ENCODE measurements at places on chromosomes 11 and 22.

- no peak for DNase-seq
These were observed 56.8 kb upstream of the FGF3 start for GRCh38 chr11:69876013-69876412.

- DNase-seq = no peak
These were observed at the start of gene SLCO2B1 for GRCh38 chr11:75150879-75151278. TSS of gene SLCO2B1 (plus strand) at chr11:75151107. CDS start at chr11:75151382, 275 bp downstream.

DNA sequence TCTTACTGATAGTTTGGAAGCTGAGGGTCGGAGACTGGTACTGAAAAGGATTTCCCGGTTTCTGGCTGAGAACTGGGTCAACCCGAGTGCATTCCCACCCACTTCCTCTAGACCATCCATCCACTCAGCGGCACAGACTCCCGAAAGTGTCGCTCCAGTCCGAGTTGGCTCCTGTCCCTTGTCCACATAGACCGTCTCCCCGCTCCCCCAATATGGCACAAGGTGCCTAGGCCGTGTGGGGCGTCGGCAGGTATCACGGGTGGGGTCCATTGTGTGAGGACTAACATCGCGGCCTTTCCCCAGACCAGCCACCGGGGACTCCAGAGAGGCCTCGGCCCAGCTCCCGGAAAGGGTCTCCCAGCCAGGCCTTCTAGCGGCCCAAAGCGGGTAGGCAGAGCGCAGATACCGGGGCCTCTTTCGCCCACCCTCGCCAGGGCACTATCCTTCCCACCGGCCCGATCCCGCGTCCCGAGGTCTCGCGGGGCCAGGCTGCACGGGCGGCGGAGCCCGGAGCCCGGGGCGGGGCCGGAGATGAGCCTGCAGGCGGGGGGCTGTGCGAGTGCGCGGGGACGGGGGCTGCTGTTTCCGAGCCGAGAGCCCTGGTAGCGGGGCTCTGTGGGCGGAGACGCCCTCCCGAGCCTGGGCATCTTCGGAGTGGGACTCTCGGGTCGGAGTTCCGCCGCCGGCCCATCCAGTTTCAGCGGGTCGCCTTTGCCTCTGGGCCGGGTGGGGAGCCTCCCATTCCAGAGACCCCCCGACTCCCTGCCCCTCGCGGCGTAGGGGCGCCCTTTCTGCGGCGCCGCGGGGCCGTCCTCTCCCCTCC, 21.1 kb downstream of the SERPINH1 start:
- peak; percentile 81 for DNase-seq

DNA sequence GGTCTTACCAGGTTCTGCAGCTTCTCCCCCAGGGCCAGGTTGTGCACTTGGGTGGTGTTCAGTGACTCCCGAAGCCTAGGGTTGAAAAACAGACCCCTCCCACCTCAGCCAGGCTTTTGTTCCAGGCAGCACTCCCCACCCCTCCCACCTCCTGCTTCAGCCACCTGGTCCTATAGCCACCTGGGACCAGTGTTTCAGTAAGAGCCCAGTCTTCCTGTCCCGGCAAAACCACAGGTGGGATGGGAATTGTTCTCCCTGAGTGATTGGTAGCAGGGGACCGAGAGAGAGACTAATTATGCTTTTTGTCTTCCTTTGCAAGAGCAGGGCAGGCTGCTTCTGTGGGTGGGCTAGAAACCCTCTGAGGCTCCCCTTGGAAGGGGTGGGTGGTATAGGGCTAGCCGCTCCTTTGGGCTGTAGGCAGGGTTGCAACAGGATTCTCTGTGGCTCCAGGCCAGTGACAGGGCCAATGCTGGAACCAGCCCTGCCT, 8.5 kb upstream of the NAALADL1 start:
- no peak for DNase-seq

DNA sequence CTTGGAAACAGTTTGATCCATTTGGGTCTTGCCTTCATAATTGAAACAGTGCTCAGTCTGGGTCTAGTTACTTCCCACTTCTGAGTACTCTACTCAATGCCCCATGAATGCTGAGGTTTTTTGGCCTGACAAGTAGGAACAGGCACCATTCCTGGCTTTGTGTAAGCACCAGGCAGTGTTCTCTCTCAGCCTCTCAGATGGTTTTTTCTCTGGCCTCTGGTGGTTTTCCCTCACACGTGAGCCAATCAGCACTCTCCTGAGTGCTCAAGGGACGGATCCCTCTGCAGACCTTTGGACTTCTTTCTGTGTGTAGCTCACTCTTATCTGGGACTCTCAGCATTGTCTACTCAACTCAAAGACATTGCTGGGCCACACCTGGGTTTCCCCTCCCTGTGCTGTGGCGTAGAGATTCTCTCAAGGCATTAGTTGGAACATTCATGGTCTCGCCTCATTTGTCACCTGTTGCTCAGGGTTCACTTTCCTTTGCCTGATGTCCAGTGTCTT, 21.3 kb downstream of the SIK2 start:
- DNase-seq = no peak

GRCh38 chr11:34063061-34063795, 11.7 kb downstream of the CAPRIN1 start:
- DNase-seq = no peak

DNA sequence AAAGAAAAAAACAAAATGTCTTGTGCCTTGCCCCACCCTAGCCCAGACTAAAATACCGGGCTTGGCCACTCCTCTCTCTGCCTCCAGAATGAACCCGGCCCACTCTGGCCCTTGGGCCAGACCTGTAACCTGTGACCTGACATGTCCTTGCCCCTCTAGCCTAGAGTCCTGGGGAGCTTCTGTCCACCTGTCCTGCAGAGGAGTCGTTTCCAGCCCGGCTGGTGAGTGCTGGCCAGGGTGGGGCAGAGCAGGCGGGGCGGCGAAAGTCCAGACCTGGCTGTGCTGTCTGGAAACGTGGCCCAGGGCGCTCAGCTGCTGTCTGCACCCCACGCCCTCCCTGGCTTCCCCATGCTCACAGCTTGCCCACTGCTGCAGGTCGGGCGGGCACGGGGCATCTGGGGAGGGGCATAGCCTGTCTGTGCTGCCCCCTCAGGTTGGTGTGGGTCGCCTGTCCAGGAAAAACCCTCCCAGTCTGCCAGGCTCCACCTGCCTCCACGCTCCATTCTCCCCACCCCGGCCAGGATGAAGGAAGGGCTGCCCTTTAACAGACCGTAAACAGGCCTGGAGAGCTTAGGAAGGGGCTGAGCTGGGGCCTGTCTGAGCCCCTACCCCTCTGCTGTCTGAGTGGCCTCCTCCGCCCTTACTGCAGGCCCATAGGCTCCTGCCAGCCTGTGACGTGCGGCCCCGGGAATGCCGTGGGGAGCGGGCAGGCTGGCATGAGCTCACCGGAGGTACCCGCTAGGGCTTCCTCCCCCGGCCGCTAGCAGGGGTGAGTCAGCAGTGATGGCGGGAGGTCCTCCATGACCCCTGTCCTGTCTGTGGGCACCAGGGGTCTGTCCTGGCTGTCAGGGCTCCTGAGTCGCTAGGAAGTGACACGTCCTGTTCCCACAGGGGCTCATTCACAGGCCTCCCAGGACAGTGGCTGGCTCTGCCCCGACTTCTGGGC, 1.9 kb downstream of the CD151 start:
- DNase-seq = no peak

GRCh38 chr11:44368886-44369285, 58.9 kb upstream of the ALX4 start:
- DNase-seq = no peak

DNA sequence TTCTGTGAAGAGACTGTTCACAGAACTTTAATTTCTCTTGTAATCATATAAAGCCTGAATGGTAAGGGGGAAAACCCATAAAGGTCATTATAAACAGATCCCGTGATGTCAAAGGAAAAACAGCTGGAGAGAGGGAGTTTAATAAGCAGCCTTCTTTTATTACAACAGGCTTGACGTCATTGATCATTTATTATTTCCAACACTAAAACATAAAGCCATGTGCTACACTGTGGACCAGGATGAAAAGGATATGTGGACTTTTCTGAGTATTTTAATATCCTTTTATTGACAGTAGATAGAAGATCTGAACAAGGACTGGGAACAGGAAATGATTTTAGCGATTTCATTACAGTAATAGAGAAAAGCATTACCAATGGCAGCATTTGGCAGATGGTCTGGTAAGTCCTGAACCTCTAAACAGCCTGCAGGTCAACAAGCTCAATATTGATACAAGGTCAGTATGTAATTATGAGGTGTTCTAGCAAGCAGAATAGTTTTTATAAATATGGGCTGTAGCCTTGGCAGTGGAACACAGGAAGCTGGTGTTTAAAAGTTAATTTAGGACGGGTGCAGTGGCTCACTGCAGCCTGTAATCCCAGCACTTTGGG, 25.1 kb upstream of the TPH1 start:
- peak; percentile 47 for DNase-seq

DNA sequence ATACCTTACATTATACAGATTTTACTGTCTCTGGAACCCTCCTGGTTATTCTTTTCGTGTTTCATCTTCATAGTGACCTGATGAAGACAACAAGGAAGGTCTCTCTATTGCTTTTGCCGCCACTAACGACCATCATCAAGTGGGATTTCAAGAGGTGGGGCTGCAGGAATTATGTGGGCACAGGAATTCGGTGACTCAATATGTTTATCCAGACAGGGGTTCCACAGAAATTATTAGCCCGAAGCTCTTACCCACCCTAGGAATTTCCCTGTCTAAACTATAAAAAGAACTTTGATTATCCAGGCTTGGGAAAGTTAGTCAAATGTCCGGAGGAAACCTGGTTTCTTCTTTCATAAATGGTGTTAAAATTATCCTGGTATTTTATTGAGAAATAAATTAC, 566.8 kb upstream of the TENM4 start:
- DNase-seq = no peak

DNA sequence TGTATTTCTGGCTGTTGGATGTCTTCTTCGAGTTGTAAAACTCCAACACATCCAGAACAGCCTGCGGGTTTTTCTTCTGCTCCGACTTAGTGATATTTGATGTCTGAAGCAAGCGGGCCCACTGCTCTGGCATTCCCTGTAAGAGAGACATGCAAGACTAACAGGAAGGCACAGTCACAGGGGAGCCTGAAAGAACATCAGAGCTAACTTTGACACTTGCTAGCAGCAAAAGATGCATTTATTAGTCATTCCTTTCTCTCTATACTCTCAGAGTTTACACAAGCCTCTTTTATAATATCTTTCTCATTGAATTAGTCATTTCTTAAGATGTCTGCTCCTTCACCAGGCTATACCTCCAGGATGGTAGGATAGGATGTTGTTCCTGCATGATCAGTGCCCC, 77.8 kb upstream of the GDPD4 start:
- no peak for DNase-seq

GRCh38 chr11:100546714-100547113, 140.4 kb upstream of the ARHGAP42 start:
- DNase-seq = no peak

DNA sequence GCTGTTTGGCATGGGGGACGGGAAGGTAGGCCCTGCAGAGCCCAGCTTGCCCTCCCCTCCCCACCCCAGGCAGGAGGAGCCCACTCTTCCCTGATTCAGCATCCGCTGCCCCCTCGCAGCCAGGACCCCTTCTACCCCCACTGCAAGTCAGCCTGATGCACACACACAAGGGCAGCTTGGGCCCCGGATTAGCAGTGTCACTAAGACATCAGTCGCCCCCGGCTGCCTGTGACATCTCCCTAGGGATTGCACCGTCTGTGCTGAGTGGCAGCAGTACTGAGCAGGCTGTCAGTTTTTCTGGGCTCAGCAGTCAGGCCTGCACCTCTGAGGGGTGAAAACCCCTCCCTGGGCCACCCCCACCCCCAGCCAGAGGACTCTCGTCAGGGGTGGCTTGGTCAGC, 30.4 kb upstream of the SYT7 start:
- DNase-seq = no peak

DNA sequence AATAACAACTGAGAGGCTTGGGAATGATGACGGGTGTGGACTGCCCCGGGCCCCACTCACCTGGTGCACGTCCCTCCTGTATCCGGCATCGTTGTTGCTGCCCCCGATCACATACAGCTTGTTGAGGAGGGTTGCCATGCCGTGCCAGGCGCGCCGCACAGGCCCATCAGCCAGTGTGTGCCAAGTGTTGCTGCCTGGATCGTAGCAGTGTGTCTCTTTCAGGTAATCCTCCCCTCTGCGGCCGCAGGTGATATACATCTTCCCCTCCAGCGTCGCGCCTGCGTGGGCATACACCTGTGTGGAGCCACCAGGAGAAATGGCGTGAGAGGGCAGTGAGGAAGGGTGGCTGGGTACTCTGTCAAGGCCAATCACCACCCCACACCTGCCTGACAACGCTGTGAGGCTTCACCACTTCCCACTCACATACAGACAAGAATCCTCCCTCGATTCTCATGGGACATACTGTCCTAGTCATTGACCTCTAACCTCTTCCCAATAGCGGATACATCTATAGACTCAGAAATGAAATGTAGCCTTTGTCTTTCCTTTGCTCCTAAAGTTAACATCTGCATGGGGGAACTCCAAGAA, 8.9 kb upstream of the SCARF2 start:
- DNase-seq = no peak
